ENCODE measurements at places on chromosomes 4 and X.

GRCh38 chrX:9087271-9088040 lies 53.5 kb upstream of the FAM9B start:
- DNase-seq, result no peak

- DNase-seq, result no peak
These were observed 166.8 kb downstream of the BCOR start for GRCh38 chrX:39930786-39931528.

DNA sequence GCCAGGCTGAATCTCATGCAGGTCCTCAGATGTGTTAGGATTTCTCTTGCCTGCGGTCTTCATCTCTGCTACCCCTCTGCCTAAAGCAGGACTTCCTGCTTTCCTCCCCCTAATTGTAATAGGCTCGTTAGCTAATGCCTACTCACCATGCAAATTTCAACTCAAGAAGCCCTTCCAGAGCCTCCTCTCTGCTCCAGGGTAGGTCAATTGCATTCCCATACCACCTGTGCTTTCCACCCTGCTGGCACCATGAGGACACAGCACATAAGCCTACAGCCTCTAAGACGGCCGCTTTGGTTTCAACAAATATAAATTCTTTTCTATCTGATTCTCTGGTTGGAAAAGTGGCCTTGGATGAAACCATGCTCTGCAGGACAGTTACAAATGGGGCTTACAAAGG lies 93.9 kb downstream of the QDPR start:
- DNase-seq, result no peak

GRCh38 chr4:80611678-80611979 lies 276.1 kb downstream of the CFAP299 start:
- no peak for DNase-seq

DNA sequence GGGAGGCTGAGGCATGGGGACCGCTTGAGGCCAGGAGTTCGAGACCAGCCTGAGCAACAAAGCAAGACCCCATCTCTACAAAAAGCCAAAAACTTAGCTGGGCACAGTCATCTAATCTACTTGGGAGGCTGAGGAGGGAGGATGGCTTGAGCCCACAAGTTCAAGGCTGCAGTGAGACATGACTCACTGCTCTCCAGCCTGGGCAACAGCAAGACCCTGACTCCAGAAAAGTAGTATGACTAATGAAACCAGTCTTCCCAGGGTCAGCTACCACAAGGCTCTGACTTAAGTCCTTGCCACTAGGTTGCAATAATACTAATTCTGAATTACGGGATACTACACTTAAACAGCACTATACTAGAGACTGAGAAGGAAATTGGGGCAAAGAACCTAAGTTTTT lies 33.1 kb downstream of the ERVMER34-1 start:
- DNase-seq, result no peak

- no peak for DNase-seq
These were observed 51.1 kb downstream of the DMD start for GRCh38 chrX:33160273-33160672.

Data from NCI-H774 (cell line).